ENCODE measurements at places on chromosomes 13 and 19. TPM values are rescaled to one million over a fixed set of nuclear protein-coding genes. Genes with fewer than 3 reads are reported as not detected.

DNA sequence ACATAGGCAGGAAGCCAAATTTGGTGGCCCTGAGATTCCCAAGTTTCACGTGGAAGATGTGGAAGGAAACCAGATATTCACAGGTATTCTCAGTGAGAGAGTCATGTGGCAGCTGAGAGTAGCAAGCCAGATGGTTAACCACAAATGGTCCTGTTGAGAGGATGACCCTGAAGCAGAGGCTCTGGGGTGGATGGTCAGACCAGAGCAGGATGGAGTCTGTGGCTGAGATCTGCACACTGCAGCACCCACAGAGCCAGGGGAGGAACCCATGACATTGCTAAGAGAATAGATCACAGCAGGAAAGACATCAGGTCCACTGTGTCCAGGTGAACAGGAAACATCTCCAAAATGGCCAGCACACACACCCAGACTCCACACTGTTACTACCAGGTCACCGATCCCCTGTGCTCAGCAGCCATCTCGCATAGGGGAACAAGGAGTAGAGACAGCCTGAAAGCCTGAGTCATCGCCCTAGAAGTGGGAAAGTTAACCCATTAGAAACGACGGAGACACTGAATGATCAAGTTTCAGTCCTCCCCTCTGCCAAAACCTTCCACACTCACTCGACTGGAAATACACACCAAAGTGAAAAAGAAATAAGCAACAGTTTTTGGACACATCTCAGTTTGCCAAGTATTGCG, 160.0 kb downstream of the RBM26 start:
- no peak for DNase-seq

DNA sequence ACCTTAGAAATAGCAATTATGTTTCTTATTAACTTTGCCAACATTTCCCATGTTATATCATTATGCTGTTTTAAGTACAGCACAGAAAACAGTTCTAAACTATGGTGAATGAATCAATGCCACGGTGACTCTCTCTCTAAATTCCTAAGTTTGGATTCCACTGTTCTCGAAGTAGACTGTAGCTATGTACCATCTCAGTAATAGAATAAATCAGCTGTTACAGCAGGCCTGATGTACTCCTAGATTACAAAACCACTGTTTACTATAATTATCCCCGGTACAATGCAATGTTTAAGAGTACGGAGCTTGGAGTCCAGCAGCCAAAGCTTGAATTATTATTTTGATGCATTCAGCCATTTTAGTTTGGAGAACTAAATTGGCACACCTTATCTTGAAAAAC, 476.3 kb upstream of the SLITRK1 start:
- no peak for DNase-seq

GRCh38 chr13:30124131-30124768, 183.1 kb downstream of the KATNAL1 start:
- no peak for DNase-seq

DNA sequence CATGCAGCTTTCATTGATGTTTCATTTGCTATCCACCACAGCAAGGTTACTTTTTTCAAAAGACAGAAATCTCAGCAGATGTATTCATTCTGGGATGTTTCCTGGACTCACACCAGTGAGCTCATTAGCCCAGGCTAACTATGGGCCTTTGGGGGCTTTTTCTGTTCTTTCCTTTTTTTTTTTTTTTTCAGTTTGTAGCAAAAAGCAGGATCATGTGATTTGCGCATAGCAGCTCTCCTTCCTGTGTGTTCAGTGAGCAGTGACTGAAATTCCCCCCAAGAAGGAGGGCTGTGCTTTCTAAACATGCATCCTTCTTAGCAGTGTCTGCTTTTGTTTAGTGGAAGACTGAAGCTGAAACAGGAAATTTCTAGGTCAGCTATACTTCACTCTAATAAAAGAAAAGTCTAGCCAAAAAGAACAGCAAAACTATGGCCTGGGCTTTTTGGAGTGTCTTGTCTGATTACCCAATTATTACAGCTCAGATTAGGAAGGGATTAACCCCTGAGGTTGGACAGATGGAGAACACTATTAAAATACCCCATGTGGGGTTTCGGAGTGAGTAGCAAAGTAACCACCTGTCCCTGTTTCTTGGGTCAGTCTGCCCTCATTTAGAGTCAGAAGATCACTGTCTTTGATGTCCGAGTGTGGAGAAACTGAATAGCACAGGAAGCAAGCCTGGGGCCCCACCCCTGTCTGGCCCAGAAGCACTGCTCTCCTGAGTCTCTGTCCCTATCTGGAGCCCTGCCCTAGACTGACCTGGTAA, 8.9 kb upstream of the AMER2 start:
- DNase-seq, result no peak

DNA sequence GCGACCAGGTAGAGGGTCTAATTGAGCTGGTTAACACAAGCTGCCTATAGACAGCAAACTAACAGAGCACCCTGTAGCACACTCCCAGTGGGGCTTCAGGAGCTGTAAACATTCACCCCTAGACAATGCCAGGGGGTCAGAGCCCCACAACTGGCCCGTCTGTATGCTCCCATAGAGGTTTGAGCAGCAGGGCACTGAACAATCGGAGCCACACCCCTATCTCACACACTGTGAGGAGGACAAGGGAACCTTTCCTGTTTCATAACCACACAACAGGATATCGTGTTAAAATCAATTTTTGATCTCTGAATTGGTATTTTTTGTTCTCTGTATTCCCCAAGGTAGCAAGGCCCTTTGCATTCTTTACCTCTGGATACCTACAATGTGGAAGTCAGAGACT, 266.1 kb downstream of the SPRY2 start:
- DNase-seq, result no peak

DNA sequence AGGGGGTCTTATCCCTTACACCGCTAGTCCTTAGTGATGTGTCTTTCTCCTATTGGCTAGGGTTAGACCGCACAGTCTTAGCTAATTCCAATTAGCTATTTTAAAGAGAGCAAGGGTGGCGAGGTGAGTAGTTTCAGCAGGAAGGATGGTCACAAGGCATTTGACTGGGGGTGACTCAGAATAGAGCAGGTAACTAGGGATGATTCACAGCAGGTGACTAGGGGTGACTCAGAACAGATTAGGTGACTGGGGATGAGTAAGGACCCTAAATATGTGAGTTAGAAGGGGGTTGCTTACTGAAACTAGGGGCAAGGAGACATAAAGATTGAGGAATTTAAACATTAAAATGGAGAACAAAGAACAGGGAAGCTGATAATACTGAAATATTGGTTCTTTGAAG, 64.3 kb downstream of the ZNF66 start:
- no peak for DNase-seq

DNA sequence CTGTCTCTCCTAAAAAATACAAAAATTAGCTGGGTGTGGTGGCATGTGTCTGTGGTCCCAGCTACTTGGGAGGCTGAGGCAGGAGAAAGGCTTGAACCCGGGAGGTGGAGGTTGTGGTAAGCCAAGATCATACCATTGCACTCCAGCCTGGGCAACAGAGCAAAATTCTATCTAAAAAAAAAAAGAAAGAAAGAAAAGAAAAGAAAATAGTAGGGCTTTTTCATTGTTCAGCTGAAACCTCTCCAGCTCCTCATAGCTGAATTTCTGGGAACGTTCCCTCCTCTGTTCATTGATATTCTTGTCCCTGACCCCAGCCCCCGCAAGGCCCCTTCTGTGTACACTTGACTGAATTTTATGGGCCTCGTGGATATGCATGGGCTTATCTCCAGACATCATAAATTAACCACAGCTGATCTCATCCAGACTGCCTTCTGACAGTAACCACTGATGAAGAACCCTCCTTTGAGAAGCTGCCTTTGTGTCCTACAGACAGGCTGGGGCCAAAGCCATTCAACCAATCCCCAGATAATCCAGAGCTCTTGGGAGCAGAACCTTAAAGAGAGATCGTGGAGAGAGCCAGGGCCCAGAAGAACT, at the start of gene ELSPBP1:
ELSPBP1 (plus strand) TSS at position 424 of the 594 bp plus-strand sequence. CDS start 14,036 bp downstream, outside the sequence.
- DNase-seq, result no peak

- DNase-seq, result no peak
Observed at GRCh38 chr13:60282708-60283107, 114.3 kb upstream of the TDRD3 start.

DNA sequence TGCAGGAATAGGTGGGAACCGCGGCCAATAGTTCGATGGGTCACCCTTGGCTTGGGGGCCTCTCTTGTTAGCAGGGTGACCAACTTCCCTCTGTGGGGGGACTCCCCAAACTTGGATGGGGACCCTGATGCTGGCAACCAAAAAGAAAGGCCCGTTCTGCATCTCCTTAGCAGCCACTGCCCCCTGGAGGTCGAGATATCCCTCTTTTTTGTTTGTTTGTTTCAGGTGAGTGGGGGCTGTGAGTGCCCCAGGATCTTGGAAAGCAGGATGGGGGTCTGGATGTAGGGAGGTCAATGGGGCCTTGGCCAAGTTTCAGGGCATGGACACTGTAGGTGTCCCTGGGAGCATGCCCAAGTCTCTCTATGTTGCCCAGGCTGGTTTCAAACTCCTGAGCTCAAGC, 7.7 kb upstream of the CRTC1 start:
- no peak for DNase-seq

The PRODH2 gene
- polyA plus RNA-seq, result not detected

The ZNF471 gene
- 3.6 TPM for polyA plus RNA-seq

The SIGLEC5 gene
- not detected for polyA plus RNA-seq

The TMC4 gene
- polyA plus RNA-seq, result 0.54 TPM

The CIC gene
- polyA plus RNA-seq, result 3.5 TPM
